CD4-positive, alpha-beta T cell treated with Interleukin-1 beta for 1 hour (primary cell): ENCODE measurements at places on chromosomes 13 and 19.

GRCh38 chr13:36512771-36513170, 80.5 kb downstream of the CCNA1 start:
- DNase-seq, result no peak

DNA sequence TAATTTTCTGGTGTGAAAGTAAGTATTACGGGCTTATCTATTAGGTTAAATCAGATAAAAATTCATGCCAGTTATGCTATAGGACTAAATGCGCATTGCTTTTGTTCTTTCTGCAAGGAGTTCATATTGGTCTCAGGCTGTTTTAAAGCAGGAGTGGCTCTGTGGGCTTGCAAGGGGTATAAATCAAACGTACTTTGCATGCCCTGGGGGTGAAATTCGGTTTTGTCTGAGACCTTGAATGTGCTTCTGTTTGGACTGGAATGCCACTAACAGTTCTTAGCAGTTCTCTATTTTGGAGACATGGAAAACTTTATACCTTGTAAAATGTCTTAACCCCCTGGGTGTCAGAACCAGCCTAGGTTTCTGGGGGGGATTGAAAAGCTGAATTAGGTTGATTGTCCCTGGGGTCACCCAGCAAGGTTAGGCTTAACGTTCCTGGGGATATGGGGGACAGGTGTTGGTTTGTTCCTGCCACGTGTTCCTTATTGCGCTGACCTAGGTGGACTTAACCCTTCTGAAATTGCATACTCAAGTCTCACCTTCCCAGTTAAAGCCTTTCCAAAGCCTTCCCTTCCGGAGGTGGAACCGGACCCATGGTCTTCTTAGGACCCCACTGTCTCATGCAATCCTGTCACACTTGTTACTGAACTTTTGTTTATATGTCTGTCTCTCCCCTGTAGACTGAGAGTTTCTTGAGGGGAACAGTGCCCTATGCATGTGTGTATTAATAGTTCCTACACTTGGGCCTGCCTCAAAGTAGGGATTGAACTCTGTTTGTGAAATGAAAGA, 182.2 kb downstream of the LMO7 start:
- no peak for DNase-seq

DNA sequence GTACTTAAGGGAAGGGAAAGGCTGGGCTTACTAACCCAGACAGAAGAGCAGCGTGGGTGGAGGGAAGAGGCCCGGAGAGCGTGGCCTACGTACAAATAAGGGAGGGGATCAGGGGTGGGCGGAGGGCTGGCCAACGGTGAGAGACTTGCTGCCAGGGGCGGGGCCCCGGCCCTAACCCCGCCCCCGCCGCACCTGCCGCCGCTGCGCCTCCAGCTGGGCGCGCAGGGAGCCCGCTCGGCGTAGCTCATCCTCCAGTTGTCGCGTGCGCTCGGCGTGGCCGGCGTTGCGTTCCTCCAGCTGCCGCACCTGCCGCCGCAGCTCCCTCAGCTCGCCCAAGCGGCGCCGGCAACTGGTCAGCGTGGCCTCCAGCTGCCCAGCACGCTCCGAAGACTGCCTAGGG, 5.7 kb downstream of the HOOK2 start:
- peak; percentile 76 for DNase-seq

GRCh38 chr13:93364166-93364565, 137.6 kb downstream of the GPC6 start:
- DNase-seq, result no peak

DNA sequence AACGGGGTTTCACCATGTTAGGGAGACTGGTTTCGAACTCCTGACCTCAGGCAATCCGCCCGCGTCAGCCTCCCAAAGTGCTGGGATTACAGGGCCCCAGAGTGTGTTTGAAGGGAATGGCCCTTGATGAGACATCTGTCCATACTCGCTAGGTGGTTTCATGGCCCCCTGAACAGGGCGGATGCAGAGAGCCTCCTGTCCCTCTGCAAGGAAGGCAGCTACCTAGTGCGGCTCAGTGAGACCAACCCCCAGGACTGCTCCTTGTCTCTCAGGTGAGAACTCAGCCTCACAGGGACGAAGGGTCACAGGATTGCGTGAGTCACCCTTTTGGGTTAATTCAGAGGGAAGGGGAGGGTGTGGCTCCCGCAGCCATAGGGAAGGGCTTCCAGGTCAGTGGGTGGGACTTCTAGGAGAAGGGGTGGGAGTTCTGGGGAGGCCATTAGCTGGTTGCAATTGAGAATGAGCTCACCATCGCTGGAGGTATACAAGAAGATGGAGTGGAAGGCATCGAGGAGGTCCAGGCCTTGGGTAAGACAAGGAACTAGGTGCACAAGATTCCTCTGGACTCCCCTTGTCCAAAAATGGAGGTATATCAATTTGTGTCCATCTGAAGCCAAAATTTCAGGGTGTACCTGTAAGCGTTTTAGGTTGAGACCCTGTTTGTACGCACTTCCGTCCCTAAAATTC, 9.2 kb downstream of the SHD start:
- no peak for DNase-seq

DNA sequence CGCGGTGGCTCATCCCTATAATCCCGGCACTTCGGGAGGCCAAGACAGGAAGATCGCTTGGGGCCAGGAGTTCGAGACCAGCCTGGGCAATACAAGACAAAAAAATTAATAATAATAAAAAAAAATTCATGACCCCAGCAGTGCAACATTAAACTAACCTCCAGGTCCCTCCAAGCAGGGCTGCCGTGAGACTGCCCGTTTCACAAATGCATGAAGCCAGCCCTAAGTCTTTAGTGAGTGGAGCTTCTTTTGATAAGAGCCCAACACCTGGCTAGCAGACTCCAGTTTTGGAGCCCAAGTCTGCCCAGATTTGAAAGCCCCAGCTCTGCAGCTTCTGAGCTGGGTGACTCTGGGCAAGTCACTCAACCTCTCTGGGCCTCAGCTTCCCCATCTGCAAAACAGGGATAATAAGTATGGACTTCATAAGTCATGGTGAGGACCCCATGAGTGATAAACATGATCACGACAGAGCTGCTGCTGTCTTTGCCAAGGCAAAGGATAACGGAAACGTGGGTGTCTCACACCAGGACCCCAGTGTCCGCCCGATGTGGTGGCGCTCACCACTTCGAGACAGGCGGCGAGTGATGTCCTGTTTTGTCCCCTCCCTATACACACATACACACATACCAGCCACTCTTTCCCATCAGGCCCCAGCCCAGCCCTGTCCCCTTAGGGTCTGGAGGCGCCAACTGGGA, 38.4 kb upstream of the NANOS3 start:
- DNase-seq, result no peak

DNA sequence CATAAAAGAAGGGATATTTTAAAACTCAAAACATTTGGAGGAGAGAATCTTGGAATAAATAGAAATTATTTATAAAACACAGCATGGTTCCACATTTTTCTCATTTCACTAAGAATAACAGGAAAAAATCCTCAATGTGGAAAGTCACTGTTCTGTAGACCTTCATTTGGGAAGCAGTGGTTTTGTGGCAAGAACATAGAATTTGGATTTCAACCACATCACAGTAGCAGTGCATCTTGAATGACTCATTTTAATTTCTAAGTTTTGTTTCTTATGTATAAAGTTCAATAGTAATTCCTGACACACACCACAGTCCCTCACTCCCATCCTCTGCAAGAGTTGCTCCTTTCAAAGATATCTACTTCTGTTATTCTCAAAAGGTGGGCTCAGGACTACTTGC, 264.0 kb downstream of the ENOX1 start:
- DNase-seq, result no peak

DNA sequence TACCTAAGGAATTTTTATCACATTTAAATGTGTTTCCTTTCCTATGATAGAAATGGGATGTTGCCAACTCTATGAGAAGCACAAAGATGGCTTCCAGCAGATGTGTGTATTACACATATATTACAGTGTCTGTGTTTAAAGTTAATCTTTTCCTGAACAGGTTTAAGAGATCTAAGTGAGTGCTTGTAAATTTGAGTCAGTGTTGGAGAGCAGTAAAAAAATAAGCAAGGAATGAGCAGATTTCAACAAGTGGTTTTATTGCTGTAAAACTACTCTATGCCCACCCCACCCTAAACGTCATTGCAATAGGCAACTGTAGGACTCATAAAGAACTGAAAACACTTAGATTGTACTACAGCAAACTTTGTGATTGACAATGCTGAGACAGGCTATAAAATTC, 248.7 kb downstream of the KLF5 start:
- no peak for DNase-seq

DNA sequence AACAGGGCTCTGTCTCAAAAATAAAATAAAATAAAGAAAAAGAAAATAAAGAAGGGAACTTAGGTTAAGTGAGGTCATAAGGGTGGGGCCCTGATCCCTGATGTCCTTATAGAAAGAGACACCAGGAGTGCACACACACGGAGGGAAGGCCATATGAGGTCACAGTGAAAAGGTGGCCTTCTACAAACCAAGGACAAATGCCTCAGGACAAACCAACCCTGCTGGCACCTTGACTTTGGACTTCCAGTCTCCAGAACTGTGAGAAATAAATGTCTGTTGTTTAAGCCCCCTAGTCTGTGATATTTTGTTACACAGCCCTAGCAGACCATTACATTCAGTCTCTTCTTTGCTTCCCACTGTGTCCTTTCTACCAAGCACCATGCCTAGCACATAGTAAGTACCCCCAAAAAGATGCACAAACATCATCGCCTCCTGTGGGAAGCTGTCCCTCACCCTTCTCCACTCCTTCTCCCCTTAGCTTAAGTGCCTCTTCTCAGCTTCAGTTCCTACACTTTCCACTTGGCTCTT, 8.4 kb upstream of the ZBTB32 start:
- no peak for DNase-seq

- DNase-seq, result no peak
Observed at GRCh38 chr13:79593641-79594275, 112.8 kb downstream of the NDFIP2 start.

DNA sequence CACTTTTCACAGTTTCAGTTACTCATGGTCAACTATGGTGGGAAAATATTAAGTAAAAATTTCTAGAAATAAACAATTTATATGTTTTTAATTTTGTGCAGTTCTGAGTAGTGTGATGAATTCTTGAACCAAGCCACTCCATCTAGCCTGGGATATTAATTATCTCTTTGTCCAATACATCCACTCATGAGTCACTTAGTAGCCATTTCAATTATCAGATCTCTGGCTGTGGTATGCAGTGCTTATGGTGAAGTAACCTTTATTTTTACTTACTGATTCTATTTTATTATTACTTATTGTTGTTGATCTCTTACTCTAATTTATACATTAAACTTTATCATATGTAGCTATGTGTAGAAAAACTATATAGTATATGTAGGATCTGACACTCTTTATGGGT, 128.9 kb upstream of the KLHL1 start:
- no peak for DNase-seq

- peak; percentile 38 for DNase-seq
Observed at GRCh38 chr13:77345150-77345780, 18.4 kb upstream of the MYCBP2 start.

DNA sequence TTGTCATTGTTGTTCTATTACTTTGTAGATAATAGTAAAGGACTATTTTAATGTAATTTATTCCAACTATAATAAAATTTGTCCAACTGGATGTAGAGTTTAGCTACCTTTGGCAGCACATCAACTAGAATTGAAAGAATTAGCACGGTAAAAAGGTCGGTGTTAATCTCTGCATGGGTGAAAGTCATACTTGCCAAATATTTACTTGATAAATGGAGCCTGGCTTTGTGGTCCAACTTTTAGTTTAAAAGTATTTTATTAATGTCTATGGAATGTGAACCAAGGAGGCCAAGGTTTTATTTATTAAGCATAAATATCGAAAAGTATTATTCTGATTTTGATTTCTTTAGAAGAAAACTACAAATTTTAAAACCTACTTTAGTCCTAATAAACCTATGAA, 1389.0 kb downstream of the PCDH9 start:
- no peak for DNase-seq

DNA sequence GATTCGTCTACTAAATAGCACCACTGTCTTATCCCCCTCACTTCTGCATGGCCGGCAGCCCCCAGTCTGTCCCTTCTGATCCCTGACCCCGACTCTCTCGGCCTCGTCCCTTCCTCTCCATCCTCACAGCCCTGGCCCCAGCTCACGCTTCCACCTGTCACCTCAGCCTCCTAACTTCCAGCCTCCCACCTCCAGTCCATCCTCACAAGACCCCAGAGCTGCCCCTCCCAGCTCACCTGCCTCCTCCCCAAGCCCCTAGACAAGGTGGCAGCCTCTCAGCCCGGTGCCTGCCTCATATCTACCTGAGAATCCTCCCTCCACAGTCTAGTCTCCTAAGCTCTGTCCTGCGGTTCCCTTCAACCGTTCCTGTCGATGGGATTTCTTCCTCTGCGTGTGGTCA, 10.0 kb downstream of the KCNC3 start:
- no peak for DNase-seq
